ENCODE measurements at places on chromosomes 11 and 22.

- no peak for DNase-seq
These were observed 117.5 kb downstream of the TRPC6 start for GRCh38 chr11:101466352-101466751.

DNA sequence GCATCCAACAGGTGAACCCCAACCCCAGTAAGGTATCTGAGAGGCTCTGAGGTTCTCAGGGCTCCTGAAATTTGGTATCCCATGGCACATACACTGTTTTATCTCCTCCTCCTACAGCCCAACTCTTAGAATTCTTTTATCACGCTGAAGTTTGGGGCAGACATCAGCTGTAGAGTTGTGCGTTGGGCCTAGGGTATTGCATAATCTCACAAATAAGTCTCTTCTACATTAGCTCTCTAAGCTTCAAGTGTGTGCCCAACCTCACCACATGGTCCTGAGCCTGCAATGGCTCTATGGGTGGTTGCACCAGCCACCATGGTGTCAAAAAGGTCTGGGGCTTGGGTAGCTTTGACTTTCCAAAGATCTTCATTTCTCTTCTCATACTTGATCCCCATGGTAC, 603.0 kb downstream of the BUD13 start:
- DNase-seq = no peak

DNA sequence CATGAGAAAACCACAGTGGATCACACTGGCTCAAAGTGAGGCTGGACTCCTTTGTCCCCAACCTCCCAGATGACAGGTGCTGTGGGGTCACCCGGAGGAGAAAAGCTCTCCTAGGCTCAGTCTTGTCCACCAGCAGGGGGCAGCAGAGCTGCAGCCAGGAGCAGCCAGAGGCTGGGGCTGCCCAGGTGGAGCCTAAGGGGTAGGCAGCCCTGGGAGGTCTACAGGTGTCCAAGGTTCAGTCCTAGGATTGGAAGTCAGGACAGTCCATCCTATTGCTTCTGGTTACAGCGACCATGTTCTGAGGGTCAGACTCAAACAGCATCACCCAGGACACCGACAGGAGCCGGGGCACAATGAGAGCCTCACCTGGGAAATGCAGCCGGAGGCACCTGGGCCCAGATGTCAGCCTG, 77.6 kb upstream of the IGLL5 start:
- DNase-seq = peak; percentile 48

DNA sequence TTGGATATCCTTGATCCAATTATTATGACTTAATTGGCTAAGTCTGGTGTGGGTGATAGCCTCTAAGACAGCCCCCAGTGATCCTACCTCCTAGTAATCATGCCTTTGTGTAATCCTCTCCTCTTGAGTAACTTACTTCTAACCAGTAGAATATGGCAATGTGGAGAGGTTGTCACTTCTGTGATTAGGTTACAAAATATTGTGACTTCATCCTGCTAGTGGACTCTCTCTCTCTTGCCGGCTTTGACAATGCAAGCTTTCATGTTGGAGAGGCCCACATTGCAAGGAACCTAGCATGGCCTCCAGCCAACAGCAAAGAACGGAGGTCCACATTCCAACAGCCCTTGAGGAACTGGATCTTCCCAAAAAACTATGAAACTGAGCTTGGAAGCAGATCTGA, 19.5 kb downstream of the YPEL4 start:
- no peak for DNase-seq

DNA sequence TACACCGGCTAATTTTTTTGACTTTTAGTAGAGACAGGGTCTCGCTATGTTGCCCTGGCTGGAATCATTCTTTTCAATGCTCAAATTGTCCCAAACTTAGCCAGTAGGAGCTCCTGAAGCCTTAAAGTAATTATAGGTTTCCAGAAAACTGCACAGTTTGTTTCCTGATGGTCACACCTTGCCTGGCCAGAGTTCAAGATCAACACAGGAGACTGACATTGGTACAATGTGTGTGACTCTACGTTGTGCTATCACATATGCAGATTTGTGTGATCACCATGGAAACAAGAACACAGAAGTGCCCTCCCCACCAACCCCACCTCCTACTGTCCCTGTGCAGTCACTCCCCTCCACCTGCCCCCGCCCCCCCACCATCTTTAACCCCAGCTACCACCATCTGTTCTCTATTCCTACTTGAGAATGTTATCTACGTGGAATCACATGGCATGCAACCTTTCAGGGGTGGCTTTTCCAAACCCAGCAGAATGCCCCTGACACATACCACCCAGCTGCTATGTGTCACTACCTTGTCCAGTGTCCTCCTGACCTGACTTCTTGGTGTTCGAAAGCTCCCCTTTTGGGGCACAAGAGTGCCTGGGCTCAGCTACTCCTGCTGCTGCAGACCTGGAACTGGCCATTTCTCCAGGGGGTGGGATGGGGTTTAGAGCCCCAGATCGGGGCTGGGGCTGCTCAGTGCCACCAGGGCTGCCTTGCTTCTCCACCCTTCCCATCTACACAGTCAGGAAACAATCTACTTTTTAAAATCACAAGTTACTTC, 6.1 kb upstream of the NAP1L4 start:
- no peak for DNase-seq

GRCh38 chr11:44574610-44575287, 9.3 kb downstream of the CD82 start:
- peak; percentile 67 for DNase-seq

DNA sequence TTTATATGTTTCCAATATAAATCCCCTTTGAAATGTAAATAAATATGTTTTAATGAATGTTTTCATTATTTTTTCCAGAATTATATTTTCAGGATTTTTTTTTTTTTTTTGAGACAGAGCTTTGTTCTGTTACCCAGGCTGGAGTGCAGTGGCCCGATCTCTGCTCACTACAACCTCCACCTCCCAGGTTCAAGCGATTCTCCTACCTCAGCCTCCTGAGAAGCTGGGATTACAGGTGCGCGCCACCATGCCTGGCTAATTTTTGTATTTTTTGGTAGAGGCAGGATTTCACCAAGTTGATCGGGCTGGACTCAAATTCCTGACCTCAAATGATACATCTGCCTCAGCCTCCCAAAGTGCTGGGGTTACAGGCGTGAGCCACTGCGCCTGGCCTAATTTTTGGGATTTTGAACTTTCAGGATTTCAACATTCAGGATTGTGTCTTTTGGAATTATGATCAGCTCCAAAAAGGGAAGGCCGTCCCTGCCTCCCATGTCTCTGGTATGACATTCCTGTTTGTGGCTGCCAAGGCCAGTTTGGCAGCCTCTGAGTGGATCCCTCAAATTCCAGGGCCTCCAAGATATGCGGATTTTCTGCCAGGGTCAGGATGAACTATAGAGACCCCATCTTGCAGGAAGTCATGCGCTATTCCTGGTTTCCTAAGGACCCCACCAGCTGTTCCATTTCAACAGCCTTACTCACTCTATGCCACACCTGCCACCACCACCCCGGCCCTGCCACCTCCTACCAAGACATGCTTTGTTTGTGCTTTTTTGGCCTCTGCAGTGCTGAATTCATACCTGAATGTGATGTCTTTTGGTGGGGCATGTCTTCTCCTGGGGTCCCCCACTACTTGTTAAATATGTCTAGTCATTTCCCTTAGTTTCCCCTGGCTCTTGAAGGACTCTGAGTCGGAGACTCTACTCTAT, 21.9 kb upstream of the TMPRSS4 start:
- DNase-seq = no peak

- DNase-seq = peak; percentile 58
These were observed 56.8 kb downstream of the FCHSD2 start for GRCh38 chr11:73085189-73085875.

GRCh38 chr11:106765469-106766258, 252.6 kb downstream of the GUCY1A2 start:
- no peak for DNase-seq

- DNase-seq = peak; percentile 2
These were observed 545.9 kb upstream of the ARHGAP42 start for GRCh38 chr11:100141201-100141600.

DNA sequence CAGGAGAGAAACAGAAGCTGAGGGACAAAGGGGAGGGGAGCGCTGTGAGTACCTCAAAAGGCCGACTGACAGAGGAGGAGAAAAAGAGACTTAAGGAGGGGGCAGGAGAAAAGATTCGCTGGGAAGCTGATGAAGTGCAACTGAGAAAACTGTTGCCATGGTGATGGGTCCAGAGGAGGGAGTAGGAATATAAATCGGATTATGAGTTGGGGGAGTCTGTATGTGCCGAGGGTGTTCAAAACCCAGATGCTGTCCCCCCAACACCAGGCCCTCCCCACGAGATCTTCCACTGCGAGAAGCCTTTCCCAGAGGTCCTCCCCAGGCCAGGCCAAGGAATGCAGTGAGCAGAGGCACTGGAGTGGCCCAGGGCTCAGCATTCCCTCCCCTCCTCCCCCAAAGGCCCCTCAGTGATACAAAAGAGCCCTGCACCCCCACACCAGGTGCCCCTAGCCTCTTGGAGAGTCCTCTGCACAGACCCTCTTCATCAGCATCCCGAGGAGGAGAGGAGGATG, 13.7 kb upstream of the BCL9L start:
- DNase-seq = no peak

- no peak for DNase-seq
These were observed 50.1 kb upstream of the PHOX2A start for GRCh38 chr11:72293910-72294615.

DNA sequence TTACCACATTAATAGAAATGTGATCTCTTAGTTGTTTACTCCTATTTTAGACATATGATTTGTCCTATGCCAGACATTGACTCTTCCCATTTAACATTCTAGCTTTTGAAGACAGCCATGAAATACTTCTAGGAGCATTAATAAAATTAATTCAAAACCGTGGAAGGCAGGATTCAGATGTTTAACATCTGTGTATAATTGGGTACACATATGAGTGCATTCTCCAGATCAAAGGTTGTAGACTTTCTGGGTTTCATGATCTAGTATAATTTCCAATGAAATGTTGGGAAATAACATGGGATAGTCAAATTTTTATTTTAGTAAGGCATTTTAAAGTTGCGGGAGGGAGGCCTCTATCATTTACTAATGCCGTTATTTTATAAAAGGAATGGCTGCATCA, 35.2 kb upstream of the CCDC89 start:
- no peak for DNase-seq

- DNase-seq = no peak
These were observed 45.1 kb downstream of the AHNAK start for GRCh38 chr11:62501432-62501891.

DNA sequence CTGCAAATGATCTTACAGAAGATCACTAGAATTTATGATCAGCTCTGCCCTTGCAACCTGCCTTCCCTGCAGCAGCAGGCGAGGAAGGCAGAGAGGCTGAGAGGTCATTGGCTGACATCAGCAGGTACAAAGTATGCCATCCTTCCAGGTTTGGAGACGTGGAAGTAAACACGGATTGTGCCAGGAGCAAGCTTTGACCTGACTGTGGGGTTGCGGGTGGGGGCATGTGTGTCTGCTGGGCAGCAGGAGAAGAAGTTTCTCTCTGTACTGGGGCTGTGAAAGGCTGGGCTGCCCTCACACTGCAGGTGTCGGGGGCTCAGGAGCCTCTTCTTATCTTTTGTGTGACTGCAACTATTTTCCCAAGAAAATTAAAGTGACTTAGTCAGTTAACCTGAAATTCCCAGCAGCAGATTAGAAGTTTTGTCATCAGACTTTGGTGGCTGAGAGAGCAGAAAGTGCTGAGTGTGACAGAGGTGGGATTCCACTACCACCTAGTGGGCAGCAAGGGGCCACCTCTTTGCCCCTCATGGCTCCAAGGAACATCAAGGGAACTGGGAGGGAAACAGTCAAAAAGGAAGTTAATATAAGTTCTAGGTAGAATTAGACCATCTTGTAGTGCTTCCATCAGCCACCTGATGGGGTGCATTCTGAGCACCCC, 565.9 kb downstream of the ETS1 start:
- no peak for DNase-seq

GRCh38 chr11:103794262-103794661, 242.2 kb upstream of the DDI1 start:
- DNase-seq = no peak

DNA sequence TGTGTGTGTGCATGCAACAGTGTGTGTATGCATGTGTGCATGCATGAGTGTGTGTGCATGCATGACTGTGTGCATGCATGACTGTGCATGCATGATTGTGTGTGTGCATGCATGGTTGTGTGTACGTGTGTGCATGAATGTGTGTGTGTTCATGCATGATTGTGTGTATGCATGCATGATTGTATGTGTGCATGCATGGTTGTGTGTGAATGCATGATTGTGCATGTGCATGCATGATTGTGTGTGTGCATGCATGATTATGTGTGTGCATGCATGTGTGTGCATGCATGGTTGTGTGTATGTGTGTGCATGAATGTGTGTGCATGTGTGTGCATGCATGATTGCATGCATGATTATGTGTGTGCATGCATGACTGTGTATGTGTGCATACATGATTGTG, 1052.0 kb downstream of the TBC1D22A start:
- no peak for DNase-seq

GRCh38 chr22:19645391-19645790, 68.9 kb upstream of the SEPTIN5 start:
- no peak for DNase-seq

GRCh38 chr11:32962016-32962415, 53.7 kb upstream of the DEPDC7 start:
- no peak for DNase-seq

- no peak for DNase-seq
These were observed 20.8 kb downstream of the EMID1 start for GRCh38 chr22:29226351-29226981.

DNA sequence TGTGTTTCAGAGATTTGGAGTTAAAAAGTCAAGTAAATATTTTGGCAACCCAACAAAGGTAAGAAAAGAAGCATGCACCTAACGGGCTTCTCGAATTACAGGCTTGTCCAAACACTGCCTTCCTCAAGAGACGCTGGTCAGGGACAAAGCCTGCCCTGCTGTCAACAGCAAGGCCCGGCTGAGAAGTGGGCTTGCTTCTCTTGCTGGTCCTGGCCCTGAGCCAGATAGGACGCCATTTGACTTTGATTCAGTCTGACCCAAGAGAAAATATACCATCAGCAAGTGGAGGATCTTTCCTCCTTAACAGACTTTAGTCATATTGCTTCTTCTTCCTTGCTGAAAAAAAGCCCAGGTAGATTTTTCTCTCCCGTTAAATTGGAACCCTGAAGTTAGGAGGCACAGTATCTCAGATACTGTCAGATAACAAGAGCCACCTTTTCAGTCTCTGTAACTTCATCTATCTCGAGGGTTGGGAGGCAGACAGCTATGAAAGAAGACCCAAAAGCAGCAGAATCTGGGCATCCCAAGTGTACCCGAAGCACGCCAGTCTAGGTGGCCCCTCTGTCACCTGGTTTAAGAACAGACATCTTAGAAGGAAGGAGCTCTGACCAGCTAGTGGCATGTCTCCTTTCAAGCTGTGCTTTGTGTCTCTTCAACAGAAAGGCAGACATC, 57.5 kb downstream of the C22orf31 start:
- no peak for DNase-seq

DNA sequence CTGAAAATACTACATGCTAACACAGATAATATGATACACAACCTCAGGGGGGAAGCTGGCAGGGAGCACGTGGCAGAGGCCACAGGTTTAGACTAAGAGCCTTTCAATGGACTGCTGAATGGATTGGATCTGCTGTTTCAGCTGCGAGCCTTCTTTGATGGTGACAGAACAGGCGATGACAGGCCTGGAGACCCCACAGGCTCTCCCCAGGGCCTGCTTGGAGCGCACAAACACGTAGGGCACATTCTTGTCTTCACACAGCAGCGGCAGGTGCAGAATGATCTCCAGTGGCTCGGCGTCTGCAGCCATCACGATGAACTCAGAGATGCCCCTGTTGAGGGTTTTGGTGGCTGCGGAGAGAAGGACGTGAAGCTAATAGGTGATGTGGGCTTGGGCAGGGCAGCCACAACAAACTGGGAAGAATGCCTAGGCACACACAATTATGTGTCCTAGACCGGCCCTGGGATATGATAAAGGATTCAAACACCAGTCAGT, 13.8 kb downstream of the SNU13 start:
- no peak for DNase-seq
